ENCODE measurements at places on chromosomes 2 and 18. TPM values are rescaled to one million over a fixed set of nuclear protein-coding genes. Genes with fewer than 3 reads are reported as not detected.

PDE1A gene
- total RNA-seq, result 26.8 TPM

GALR1 gene
- total RNA-seq, result under 0.01 TPM

HNMT gene
- 16.8 TPM for total RNA-seq

CHRNA1 gene
- total RNA-seq, result not detected

C2orf92 gene
- total RNA-seq, result 0.75 TPM

CREB1 gene
- total RNA-seq, result 32.9 TPM

FNDC4 gene
- 31.8 TPM for total RNA-seq

GNLY gene
- not detected for total RNA-seq

TCF23 gene
- 0.82 TPM for total RNA-seq

AKAIN1 gene
- not detected for total RNA-seq

ASB18 gene
- not detected for total RNA-seq

ELAC1 gene
- 2.3 TPM for total RNA-seq

GPR35 gene
- total RNA-seq, result 0.23 TPM

MAP2 gene
- 0.82 TPM for total RNA-seq

CCDC141 gene
- under 0.01 TPM for total RNA-seq

SP3 gene
- total RNA-seq, result 63.0 TPM

LRP1B gene
- total RNA-seq, result 0.12 TPM

CNRIP1 gene
- total RNA-seq, result 14.1 TPM

CRYGD gene
- not detected for total RNA-seq

SERPINB10 gene
- not detected for total RNA-seq

Data from smooth muscle cell of the coronary artery (primary cell).